ENCODE measurements at places on chromosomes 2 and 18.

DNA sequence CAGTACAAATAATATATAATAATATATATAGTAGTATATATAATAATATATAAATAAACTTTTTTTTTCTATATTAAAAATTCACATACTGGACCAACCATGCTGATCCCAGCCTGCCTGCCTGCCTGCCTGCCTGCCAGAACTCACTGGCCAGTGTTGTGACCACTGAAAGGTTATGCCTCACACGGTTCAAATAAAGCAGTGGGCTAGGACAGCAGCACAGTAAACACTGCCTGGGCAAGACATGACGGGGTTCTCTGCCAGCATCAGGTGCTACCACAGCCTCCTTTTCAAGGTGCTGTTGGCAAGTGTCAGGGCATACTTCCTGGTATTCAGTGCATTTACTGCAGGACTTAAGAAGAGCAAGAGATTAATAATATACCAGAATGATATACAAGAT, 67.6 kb downstream of the TRAPPC8 start:
- DNase-seq, result no peak

DNA sequence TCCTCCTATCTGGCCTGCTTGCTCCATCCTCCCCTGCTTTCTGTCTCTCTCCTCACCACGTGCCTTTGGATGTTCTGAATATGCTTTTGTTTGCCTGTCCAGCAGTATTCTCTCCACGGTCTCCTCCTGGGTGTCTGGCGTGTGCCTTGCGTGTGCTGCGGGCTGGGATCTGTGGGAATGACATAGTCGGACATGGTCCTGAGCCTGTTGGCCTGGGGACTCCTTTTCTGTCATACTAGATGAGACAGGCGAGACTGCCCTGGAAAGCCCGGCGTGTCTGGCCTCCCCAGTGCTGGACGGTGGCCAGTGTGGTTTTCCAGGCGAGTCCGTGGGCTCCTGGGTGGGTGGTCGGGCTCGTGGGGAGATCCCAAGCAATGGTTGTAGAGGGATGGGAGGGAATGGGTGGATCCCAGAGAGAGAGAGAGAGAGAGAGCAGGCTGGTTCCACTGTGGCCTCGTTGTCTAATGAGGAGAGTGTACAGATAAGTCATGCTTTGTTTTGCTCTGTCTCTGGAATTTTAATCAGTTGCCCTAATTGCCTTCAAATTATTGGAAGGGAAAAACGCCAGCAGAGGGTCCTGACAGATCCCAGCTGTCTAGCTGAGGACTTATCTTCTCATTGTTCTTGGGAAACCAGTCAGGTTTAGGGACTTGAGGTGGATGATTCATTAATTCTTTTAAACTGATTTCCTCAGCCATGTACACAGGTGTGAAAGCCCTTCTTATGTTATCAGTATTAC, 58.3 kb downstream of the HPCAL1 start:
- no peak for DNase-seq

DNA sequence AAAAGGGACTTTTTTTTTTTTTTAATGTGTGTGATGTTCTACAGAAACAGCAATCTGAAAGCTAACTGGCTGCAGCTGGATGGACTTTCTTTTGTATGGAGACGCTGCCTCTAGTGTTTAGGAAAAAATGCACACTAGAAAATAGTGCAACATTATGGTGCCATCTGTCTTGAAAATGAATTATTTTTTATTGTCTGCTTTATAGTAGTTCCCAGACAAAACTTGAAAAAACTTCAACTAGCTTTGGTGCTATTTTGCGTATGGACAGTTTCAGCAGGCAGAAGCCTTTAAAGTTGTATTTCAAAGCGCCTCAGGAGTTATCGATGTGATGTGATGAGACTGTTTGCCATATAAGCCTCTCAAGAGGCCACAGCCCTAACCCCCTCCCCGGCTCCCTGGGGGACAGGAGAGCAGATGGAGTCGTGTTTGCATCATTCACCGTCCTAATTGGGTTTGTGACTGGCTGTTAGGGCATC, 86.9 kb downstream of the LTBP1 start:
- DNase-seq, result peak; percentile 63

DNA sequence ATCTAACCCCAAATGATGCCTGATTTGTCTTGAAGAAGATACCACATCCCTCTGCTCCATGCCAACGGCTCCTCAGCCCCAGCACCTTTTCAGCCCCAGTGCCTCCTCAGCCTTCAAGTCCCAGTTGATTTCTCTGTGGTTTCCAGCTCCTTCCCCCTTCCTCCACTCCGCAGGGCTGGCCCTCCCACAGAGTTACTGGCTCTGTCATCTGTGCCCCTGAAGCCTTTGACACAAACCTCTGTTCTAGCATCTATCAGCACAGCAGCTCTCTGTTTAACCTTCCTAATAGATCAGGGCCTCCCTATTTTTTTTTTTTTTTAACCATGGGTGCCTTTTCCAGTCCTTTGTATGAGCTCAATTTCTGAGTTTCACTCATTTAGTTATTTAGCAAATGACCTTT, 201.3 kb upstream of the CXCR4 start:
- no peak for DNase-seq

- no peak for DNase-seq
Measured at GRCh38 chr2:46943881-46944798, 28.5 kb upstream of the MCFD2 start.

DNA sequence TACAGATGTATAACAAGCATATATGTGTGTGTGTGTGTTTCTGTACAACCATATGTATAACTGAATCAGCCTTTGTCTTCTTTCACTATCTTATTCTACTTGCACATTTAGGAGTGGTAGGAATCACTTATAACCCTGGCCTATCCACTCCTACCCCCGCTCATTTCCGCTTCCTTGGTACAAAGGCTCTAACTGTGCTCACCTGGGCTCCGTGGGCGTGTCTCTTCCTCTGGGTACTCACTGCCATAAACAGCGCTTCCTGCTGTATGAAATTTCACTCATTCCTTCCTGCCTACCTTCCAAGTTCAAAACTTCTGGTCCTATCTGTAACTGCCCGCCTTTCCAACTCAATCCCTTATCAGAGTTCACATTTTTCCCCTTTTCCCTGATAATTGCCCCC, 815.5 kb downstream of the EPHA4 start:
- DNase-seq, result no peak

DNA sequence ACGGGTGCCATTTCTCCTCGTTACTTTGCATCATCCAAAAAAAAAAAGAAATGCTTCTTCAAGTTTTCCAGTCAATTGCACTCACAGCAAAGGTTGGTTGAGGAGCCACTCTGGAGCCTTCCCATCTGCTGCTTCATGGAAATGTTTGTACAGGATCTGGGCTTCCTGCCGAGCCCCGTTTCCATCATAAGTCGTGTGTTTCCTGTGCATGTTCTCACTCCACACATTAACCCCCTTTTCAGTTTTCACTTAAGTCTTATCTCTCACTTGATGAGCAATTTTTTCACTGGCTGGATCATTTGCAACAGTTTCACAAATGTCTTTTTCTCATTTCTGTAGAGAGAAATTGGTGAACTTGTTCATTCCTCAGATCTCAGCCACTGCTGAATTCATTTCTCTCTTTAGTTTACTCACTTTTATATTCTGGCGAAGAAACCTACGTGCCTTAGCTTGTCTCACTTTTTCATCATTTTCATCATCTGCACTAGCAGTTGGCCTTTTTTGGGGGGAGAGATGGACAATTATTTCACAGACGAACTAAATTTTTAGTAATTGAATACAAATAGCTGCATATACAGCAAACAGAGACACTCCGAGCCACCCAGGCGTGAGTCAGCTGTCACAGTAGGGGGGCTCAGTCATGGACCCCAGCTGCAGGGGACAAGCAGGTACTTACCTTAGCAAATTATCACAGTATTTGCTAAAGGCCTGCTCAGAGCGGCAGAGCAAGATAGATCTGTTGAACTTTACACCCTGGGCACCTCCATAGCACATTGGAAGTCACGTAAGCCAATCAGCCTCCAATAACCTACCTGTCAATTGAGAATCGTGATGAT, 750.8 kb upstream of the ID2 start:
- DNase-seq, result peak; percentile 13

DNA sequence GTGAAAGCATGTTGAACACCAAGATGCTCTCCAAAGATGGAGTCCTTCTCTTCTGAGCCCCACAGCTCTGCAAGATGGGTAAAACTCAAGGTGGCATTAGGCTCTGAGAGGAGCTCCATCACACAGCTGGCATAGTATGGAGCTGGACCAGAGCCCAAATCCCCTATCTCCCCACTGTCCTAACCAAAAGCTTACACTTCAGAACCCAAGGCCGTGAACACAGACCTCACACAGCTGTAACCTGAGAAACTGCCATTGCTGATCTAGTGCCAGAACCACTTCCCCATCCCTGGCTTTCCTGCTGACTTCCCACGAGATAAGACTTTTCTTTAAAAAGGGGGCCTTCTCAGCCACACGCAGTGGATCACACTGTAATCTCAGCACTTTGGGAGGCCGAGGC, 25.0 kb downstream of the TTC32 start:
- DNase-seq, result no peak

DNA sequence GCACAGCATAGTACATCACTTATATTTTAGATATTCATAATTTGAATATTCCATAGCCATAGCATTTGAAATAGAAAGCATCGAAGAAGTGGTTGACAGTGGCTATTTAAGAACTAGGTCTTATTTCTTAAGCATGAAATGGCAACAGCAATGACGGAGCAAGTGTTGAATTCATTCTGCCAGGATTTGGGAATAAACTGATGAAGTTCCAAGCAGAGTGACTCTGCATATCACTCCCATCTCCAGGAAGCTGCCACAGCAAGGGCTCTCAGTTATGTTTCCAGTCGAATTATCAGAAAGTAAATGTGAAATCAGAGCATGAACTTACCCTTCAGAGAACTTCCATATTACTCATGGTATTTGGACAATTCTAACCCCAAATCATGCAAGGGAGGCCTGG, 208.1 kb downstream of the IKZF2 start:
- DNase-seq, result no peak

DNA sequence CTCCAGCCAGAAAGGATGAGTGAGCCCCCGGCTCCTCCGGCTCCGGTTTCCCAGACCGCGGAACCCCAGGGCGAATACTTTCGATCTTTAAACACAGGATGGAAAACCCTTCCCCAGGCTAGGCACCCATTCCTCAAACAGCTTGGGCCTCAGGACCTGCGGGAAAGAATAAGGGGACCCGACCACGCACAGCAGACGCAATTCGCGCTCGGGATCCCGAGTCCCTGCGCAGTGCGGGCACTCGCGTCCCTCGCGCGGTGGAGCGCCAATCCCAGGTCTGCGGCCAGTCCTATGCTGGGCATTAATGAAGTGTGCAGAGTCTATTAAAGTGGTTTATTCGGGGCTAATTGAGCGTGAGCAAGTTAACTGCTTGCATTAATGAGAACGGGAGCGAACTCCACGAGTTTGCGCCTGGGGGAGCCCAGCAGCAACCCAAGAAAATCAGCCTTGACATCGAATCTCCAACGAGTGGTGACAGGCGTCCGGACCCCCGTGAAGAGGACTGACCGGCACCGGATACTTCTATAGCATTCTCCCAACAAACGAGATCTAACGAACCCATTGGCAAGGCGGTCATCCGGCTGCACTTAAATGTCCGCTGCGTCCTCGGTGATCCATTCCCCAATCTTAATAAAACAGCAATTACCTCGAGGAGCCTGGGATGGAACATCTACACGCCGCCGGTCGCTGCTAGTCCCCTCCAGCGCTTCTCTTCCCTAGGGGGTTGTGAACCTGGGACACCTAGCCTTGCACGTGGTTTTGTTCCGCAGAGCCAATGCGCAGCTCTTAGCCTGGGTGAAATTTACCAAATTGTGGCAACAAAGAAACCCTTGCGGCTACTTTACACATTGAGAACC, 1.6 kb downstream of the OSR1 start:
- no peak for DNase-seq

GRCh38 chr2:48855142-48855541, 99.6 kb upstream of the LHCGR start:
- DNase-seq, result peak; percentile 15

DNA sequence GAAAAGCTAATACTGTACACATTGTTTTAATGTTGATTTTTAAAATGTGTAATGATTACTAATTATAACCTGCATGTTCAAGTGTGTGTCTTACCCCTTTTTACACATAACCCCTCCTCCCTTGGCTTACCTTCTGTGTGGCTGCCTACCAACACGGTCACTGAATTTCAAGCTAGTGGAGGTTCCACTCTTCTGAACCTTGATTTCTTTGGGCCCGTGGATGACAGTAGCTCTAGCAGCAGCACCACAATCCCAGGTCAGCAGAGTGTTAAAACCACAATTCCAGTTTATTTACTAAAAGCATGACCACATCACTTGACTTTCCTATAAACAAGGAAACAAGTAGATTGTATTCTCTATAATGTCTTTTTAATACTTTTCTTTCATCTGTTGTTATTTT, 56.9 kb downstream of the AFTPH start:
- DNase-seq, result no peak

- no peak for DNase-seq
Measured at GRCh38 chr2:42918671-42919318, 126.4 kb upstream of the HAAO start.

GRCh38 chr2:1594373-1595171, 149.7 kb downstream of the PXDN start:
- DNase-seq, result no peak

DNA sequence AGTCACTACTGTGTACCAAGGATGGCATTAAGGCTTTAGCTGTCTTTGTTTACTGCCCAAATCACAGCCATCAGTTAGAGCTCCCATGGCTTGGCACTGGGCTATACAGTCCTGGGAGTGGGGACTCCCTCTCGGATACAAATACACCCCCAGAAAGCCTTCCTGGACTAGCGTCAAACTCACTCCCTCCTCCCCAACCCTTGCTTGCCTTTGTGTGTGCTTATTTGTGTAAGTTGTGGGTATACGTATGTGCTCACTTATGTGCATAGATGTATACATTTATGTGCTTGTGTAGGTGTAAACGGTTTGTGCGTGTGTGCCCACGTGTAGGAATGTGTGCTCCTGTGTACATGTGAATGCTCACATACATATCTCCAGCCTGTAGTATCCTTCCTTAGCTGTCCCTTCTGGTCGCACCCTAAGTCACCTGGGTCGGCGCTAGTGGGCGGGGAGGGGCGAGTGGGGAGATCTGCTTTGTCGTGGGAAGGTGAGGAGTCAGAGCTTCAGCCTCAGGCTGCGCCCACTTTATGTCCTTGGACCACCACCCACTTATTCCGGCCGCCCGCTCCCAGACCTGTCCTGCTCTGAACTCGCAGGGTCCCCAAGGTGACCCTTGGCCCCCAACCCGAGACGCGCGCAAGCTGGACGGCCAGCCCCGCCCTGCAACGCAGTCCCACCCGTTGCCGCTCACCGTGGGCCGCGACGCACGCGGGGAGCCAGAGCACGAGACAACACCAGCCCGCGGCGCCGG, 461 bp downstream of the PRADC1 start:
- DNase-seq, result peak; percentile 43

GRCh38 chr18:13608791-13609532, 117.4 kb downstream of the FAM210A start:
- no peak for DNase-seq

DNA sequence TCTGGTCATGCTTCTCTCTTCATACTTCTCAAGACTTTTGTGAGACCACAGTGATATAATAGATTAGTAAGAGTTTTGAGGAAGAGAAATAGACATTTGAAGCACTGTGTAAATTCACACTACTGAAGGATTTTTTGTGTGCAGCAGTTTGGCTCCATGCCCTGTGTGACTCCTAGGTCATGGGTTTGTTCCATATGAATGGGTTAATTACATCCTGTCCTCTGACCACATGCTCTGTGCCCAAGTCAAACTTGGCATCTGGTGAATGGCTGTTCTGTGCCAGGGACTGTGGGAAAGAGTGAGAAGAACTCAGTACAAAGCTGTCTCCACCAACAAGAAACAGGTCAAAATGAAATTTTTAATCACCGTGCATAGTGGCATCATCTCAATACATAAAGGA, 304.0 kb downstream of the LNPK start:
- no peak for DNase-seq

- DNase-seq, result peak; percentile 73
Measured at GRCh38 chr2:177724398-177725287, 332.1 kb downstream of the AGPS start.

Measured in hepatocyte (in vitro differentiated cells).